Regular cardiac myocyte (primary cell): ENCODE measurements at places on chromosomes 16 and 17. TPM values are rescaled to one million over a fixed set of nuclear protein-coding genes. Genes with fewer than 3 reads are reported as not detected.

The ST6GALNAC1 gene
- not detected in 2 replicates for total RNA-seq

The TRAP1 gene
- total RNA-seq, result 47.1 and 100 TPM in 2 replicates

The CCL14 gene
- not detected in 2 replicates for total RNA-seq

The CDC42EP4 gene
- 18.6 and 56.2 TPM in 2 replicates for total RNA-seq

The TNFRSF17 gene
- total RNA-seq, result not detected in 2 replicates

The TBC1D3G gene
- total RNA-seq, result not detected in 2 replicates

The AXIN2 gene
- total RNA-seq, result 0.96 and 5.4 TPM in 2 replicates

The PLLP gene
- total RNA-seq, result under 0.01 TPM in 1 of 2 replicates, not detected in the other

The MMP15 gene
- total RNA-seq, result 3.1 and 3.5 TPM in 2 replicates

The TRIM72 gene
- under 0.01 TPM in 1 of 2 replicates, not detected in the other for total RNA-seq

The TPSB2 gene
- total RNA-seq, result not detected in 2 replicates

The TBX2 gene
- 23.4 and 64.0 TPM in 2 replicates for total RNA-seq

The CCDC92B gene
- total RNA-seq, result not detected in 2 replicates

The ZNF688 gene
- 5.6 and 12.7 TPM in 2 replicates for total RNA-seq

The CHRNB1 gene
- total RNA-seq, result 2.3 and 3.9 TPM in 2 replicates

The TAF1C gene
- total RNA-seq, result 15.1 and 16.9 TPM in 2 replicates

The SPAG7 gene
- total RNA-seq, result 35.0 and 63.8 TPM in 2 replicates

The OTOA gene
- under 0.01 TPM in 1 of 2 replicates, not detected in the other for total RNA-seq

The ADAD2 gene
- not detected in 2 replicates for total RNA-seq

The SLFN12L gene
- under 0.01 and 0.19 TPM in 2 replicates for total RNA-seq

The ABCA10 gene
- total RNA-seq, result 0.77 and 3.9 TPM in 2 replicates

The IRX6 gene
- not detected in 2 replicates for total RNA-seq

The FOXN1 gene
- not detected in 2 replicates for total RNA-seq

The SUMO2 gene
- 111 and 152 TPM in 2 replicates for total RNA-seq

The PIGS gene
- total RNA-seq, result 55.8 and 71.6 TPM in 2 replicates

The ERN1 gene
- total RNA-seq, result 8.4 and 16.1 TPM in 2 replicates

The RAB11FIP4 gene
- total RNA-seq, result 0.19 and 0.28 TPM in 2 replicates

The KIF19 gene
- total RNA-seq, result not detected in 2 replicates

The LRRC46 gene
- total RNA-seq, result 0.19 TPM in 1 of 2 replicates, not detected in the other

The PMP22 gene
- total RNA-seq, result 20.5 and 47.9 TPM in 2 replicates

The MYH1 gene
- total RNA-seq, result not detected in 2 replicates

The PPP1R1B gene
- not detected in 2 replicates for total RNA-seq

The SPNS2 gene
- total RNA-seq, result 0.96 and 1.1 TPM in 2 replicates

The ITGAD gene
- total RNA-seq, result not detected in 2 replicates

The GPATCH8 gene
- total RNA-seq, result 9.8 and 13.8 TPM in 2 replicates
